ENCODE measurements at places on chromosomes 3 and 15. TPM values are rescaled to one million over a fixed set of nuclear protein-coding genes. Genes with fewer than 3 reads are reported as not detected.

Gene PRR20G
- not detected for total RNA-seq

Gene VGLL3
- 12.7 TPM for total RNA-seq

Gene UNC13C
- total RNA-seq: not detected

Gene DZIP1L
- 13.3 TPM for total RNA-seq

Gene CHRD
- total RNA-seq: 0.52 TPM

Gene RPL14
- 422 TPM for total RNA-seq

Gene PTX3
- total RNA-seq: 417 TPM

Gene LRRC31
- not detected for total RNA-seq

Gene ANKRD63
- not detected for total RNA-seq

Gene GABRB3
- total RNA-seq: 1.2 TPM

Gene EFHB
- total RNA-seq: 1.4 TPM

Gene C3orf49
- not detected for total RNA-seq

Gene MAP1A
- 29.1 TPM for total RNA-seq

Gene EAF2
- 1.6 TPM for total RNA-seq

Gene RTP2
- total RNA-seq: not detected

Gene COMMD2
- 20.6 TPM for total RNA-seq

Gene TRIM42
- not detected for total RNA-seq

Gene LRRC57
- 11.2 TPM for total RNA-seq

Gene TRIM71
- total RNA-seq: not detected

Gene LINGO1
- total RNA-seq: not detected

Gene CCDC39
- not detected for total RNA-seq

Gene CDCP1
- 19.2 TPM for total RNA-seq

Gene GOLGA8J
- total RNA-seq: not detected

Gene C3orf80
- total RNA-seq: not detected

Gene CD80
- not detected for total RNA-seq

Gene GOLGA8N
- total RNA-seq: 4.6 TPM

Gene NUP210
- not detected for total RNA-seq

Gene NEK11
- total RNA-seq: 2.2 TPM

Gene TF
- total RNA-seq: 0.08 TPM

Gene ESYT3
- total RNA-seq: not detected

Gene DAZL
- total RNA-seq: not detected

Gene INSYN1
- total RNA-seq: 0.52 TPM

Gene CACNA2D2
- total RNA-seq: 0.08 TPM

Gene PROS1
- total RNA-seq: 12.5 TPM

Gene IREB2
- 12.7 TPM for total RNA-seq

Gene TMEM207
- not detected for total RNA-seq

Gene PP2D1
- not detected for total RNA-seq

Gene SNX22
- total RNA-seq: 0.40 TPM

Gene RAB6B
- 0.65 TPM for total RNA-seq

Gene WDR76
- total RNA-seq: 15.8 TPM

Gene DUOX1
- total RNA-seq: not detected

Gene SOX2
- total RNA-seq: not detected

Measured in epithelial cell of alveolus of lung (primary cell).